ENCODE measurements at places on chromosomes 1 and 21. TPM values are rescaled to one million over a fixed set of nuclear protein-coding genes. Genes with fewer than 3 reads are reported as not detected.

- H3K27ac ChIP-seq = no peak overlapping the region
- H3K4me1 ChIP-seq = peaks cover 25% of the 10 kb centered on the region
- no peak overlapping the region for H3K4me3 ChIP-seq
- H3K27me3 ChIP-seq = no peaks in the 10 kb centered on the region
Measured at GRCh38 chr1:116345843-116346242, 27.2 kb upstream of the ATP1A1 start.

DNA sequence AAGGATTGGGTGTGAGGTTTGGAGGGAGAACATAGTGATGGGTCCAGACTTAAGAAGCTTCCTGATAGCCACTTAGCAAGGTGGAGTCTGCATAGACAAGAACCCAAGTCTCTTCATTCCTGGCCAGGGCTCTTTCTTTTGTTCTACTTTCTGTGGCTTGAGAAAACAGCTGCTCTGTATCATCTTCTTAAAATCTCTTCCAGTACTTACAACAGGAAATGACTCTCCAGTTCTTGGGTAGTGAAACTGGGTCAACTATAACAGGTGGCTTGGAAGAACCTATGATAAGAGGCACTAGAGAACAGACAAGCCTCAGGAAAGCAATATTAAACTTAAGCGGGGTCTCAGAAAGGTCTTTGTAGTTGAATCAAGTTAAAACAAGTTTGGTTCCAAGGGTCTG, 148.1 kb upstream of the USP24 start:
- H3K36me3 ChIP-seq = no peaks in the 10 kb centered on the region
- no peak overlapping the region for H3K27ac ChIP-seq

GRCh38 chr1:186492531-186493291, 31.8 kb upstream of the PDC start:
- H3K27me3 ChIP-seq = no peaks in the 10 kb centered on the region
- no peaks in the 10 kb centered on the region for H3K4me1 ChIP-seq
- H3K27ac ChIP-seq = no peak overlapping the region
- DNase-seq = no peak

- DNase-seq = no peak
- H3K4me3 ChIP-seq = no peak overlapping the region
- H3K4me1 ChIP-seq = no peaks in the 10 kb centered on the region
Measured at GRCh38 chr1:210624722-210625121, 296.0 kb downstream of the HHAT start.

Gene IRF6
- 4.5 TPM for polyA plus RNA-seq

DNA sequence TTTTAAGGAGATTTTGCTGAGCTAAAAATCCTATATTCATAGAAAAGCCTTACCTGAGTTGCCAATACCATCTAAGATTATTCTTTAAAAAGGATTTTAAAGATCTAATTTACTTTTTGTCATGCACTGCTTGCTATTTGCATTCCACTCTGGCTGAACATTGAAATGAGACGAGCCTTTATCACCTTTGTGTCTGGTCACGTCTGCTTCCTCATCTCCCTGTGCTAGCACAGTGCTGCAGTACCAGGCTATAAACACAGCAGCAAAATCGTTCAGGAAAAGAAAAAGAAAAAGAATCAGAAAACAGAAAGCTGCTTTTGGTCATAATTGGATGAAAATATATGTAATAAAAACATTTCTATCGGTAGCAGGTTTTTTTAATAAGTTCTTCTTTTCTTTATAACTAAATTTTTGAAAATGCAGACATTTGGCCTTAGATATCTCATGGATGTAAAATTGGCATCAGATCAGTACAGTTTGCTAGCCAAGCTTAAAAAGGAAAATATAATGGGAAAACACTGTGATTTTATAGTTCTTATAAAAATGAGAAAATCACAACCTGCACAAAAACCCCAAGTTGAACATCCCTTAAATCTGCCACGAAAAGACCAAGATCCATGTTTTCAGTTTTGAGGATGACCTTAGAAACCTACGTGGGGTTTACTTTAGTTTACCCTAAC, 735.7 kb upstream of the CXADR start:
- no peak overlapping the region for H3K27ac ChIP-seq
- peaks cover 12% of the 10 kb centered on the region for H3K4me1 ChIP-seq
- DNase-seq = peak; percentile 13
- H3K27me3 ChIP-seq = no peaks in the 10 kb centered on the region
- no peaks in the 10 kb centered on the region for H3K36me3 ChIP-seq

DNA sequence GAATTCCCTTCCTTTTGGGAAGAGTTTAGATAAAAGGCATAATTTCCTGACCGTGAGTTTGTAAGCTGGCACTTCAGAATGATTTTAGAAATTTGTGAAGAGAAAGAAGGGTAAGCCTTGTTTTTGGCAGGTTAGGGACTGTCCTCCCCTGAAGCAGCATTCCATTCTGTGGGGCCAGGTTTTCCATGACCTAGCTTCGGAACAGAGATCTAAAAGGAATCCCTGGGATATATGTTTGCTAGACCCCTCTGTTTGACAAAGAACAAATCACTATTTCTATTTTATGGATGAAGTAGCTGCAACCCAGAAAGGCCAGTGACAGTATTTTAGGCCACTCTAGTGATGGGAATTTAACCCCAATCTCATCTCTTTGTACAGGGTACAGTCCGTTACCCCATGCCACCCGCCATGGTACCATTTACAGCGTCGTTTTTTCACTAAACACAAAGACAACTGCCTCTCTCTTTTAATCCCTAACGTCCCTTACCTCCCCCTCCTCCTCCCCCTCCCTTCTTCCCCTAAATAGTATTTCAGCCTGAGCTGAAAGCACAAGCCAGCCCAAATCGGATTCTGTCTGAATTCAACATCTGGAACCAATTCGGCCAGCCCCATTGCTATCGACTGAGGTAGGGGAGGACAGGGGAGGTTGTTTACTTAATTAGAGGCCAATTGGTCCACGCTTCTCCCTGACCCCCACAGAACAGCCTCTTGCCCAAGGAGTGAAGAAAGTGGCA, 23.4 kb upstream of the IKBKE start:
- H3K4me3 ChIP-seq = no peak overlapping the region
- no peaks in the 10 kb centered on the region for H3K27me3 ChIP-seq
- H3K4me1 ChIP-seq = no peaks in the 10 kb centered on the region
- DNase-seq = no peak
- H3K36me3 ChIP-seq = no peaks in the 10 kb centered on the region

Gene SYDE2
- 5.8 TPM for polyA plus RNA-seq

Gene NR1I3
- polyA plus RNA-seq = 0.50 TPM

GRCh38 chr21:33377221-33377920, 25.8 kb upstream of the IFNGR2 start:
- no peak for DNase-seq
- H3K4me3 ChIP-seq = no peak overlapping the region
- H3K27me3 ChIP-seq = no peaks in the 10 kb centered on the region
